ENCODE measurements at places on chromosomes 12 and 14.

DNA sequence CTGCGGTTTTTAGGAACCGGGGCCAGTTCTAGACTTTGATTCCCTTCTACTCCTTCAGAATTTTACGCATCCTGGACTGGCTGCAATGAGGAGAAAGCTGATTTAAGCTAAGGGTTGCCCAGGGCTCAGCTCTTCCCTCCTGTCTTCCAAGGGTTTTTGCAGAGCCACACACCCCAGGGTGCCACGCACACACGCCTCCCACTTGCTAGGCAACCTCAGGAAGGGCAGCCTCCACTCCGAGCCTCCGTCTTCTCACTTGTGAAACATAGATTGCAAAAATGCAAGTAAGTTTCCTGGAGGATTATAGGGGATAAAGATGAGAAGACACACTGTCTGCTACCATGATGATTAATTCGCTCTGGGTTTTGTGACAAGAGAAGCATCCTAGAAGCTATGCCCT, 31.7 kb downstream of the NOS1 start:
- no peak for DNase-seq

DNA sequence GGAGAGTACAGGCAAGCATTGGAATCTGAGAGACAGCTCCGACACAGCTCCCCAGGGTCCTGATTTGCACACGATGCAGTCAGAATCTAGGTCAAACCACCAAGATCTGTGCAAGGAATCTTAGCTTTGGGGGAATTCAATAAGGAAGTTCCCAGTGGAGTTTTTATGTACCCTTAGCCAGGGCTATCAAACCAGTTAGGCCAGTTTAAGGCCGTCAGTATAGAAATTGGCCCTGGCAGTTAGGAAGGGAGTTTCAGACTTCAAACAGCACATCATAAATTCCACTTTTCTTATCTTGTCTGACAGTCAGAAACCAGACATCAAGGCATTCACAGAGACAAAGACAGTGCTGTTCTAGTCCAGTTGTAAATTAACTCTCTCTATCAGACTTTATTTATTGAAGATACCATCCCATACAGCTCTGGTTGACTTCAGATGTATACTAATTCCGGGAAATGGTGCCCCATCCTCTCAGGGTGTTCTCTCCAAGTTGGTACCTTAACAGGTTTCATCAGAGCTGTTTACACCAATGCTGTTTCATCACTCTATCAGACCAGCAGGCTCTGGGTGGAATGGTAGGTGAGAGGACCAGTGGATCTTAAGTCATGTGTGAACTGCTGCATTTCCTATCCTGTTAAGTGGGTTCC, 157.5 kb upstream of the ATF7IP start:
- DNase-seq = no peak

GRCh38 chr14:90409209-90409730, 12.4 kb downstream of the CALM1 start:
- DNase-seq = no peak

GRCh38 chr14:101237252-101237616, 324.1 kb upstream of the DIO3 start:
- DNase-seq = no peak

GRCh38 chr14:105489542-105490266, 1.3 kb upstream of the TEDC1 start:
- DNase-seq = peak; percentile 80

GRCh38 chr14:87698481-87698880, 294.5 kb downstream of the GALC start:
- no peak for DNase-seq

DNA sequence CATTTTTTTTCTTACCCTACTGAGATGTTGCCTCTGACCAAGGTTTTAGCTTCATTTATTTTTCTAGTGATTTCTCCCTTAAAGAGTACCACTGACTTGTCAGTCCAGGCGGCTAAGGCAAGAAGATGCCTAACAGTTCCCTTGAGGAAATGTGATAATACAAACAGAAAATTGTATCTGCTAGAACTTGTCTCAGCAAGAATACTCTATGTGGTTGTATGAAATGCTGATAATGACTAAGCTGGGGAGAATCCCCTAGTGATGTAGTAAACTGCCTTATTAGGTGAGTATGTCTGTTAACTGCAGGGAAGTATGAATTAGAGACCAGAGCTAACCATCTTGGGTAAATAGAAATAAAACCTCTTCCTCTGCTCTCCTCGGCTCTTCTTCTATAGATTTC, 6.7 kb downstream of the C12orf54 start:
- no peak for DNase-seq

DNA sequence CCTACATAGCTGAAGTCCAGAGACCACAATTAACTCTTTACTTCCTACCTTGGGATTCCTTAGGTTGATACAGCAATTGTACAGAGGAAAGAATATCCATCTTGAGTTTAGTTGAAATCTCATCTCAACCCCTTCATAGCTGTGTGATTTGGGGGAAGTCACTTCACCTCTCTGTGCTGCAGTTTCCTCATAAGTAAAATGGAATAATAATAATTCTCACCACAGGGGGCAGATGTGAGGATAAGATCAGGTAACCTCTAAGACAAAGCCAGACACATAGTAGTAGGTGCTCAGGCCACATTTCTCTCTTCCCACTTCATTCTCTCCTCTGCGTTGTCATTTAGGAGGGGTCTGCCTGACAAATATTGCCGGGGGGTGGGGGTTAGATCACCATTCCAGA, 6.7 kb downstream of the FOXN4 start:
- no peak for DNase-seq
